ENCODE measurements at places on chromosomes 13 and 19. TPM values are rescaled to one million over a fixed set of nuclear protein-coding genes. Genes with fewer than 3 reads are reported as not detected.
A peak's percentile ranks its signal among the peaks of the same experiment; 100 is the strongest.

KLC3 gene
- total RNA-seq, result not detected

NCAN gene
- total RNA-seq, result not detected

KLK3 gene
- not detected for total RNA-seq

SIGLEC12 gene
- total RNA-seq, result 3.9 TPM

PPFIA3 gene
- 3.6 TPM for total RNA-seq

JSRP1 gene
- total RNA-seq, result not detected

U2AF1L4 gene
- total RNA-seq, result 25.1 TPM

- peaks cover 11% of the 10 kb centered on the region for H3K36me3 ChIP-seq
- peak; percentile 61 for DNase-seq
- no peak overlapping the region for H3K27ac ChIP-seq
- no peak overlapping the region for H3K4me3 ChIP-seq
- H3K4me1 ChIP-seq, result peaks cover 14% of the 10 kb centered on the region
These were observed 9.0 kb downstream of the ABHD8 start for GRCh38 chr19:17294051-17294891.

GRCh38 chr19:7069904-7070226 lies 362 bp downstream of the ZNF557 start:
- H3K36me3 ChIP-seq, result peaks cover 38% of the 10 kb centered on the region
- DNase-seq, result no peak
- peak overlapping the region; percentile 94 for H3K4me3 ChIP-seq
- peak overlapping the region; percentile 75 for H3K27ac ChIP-seq
- H3K4me1 ChIP-seq, result peaks cover 22% of the 10 kb centered on the region

DNA sequence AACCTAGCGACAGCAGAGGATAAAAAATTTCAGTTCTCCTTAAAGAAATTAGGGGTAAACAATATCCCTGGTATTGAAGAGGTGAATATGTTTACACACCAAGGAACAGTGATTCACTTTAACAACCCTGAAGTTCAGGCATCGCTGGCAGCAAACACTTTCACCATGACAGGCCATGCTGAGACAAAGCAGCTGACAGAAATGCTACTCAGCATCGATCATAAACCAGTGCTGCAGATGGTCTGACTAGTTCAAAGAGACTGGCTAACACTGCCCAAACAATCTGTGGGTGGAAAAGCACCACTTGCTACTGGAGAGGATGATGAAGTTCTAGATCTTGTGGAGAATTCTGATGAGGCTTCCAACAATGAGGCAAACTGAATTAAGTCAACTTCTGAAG lies 19.9 kb upstream of the ACOD1 start:
- H3K4me1 ChIP-seq, result no peaks in the 10 kb centered on the region
- H3K27me3 ChIP-seq, result peaks cover 16% of the 10 kb centered on the region
- H3K36me3 ChIP-seq, result no peaks in the 10 kb centered on the region
- no peak overlapping the region for H3K4me3 ChIP-seq
- no peak for DNase-seq
- H3K27ac ChIP-seq, result no peak overlapping the region

- H3K4me1 ChIP-seq, result no peaks in the 10 kb centered on the region
- no peak overlapping the region for H3K4me3 ChIP-seq
- H3K27ac ChIP-seq, result no peak overlapping the region
- H3K36me3 ChIP-seq, result no peaks in the 10 kb centered on the region
- no peak for DNase-seq
These were observed 303.4 kb downstream of the SLC7A1 start for GRCh38 chr13:29292045-29292444.

DNA sequence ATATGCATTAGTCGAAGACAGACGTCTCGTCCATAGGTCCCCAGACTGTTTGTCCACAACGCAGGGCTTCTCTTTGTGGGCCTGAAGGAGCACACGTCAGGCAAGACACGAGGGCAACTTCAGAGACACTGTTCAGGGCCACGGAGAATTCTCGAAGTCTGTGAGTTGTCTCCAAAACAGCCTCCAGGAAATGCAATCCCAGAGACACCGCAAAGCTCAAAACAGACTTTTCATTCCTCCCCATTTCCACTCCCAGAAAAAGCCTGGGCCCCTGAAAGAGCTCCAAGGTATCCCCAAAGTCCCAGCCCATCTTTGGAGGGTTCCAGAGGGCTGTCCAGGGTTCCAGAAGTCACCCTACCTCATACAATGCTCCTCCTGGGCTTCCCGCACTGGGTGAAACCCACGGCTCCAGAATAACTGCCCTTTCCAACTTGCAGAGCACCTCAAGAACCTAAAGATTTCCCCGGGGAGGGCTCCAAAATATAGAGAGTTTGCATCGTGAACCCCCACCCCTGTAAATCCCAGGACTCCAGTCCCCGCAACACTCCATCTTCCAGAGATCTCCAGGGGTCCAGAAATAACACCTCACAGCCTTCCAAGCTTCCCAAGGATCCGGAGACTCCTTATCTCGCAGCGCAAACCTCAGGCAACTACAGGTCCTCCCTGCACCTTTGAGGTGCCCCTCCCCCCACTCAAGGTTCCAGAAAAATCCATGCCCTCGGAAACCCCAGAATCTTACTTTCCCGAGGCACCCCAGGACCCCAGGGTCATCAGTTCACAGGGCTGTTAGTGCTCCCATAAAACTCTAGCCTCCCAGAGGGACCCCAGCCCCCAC lies 687 bp upstream of the FTL start:
- DNase-seq, result peak; percentile 47
- peaks cover 67% of the 10 kb centered on the region for H3K4me1 ChIP-seq
- H3K4me3 ChIP-seq, result peak overlapping the region; percentile 99

DNA sequence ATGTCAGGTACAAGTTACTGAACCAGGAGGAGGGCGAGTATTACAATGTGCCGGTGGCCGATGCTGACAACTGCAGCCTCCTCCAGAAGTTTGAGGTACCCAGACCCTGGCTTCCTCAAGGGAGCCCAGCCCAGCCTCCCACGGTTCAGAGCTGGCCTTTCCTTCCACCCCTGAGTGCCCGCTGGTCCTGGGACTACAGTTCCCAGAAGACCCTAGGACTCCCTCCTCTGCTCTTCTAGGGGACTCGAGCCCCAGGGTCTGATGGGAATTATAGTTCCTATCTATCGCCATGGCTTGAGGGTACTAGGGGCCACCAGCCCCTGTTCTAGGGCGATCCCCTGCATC lies 11.0 kb downstream of the PRKCG start:
- H3K27ac ChIP-seq, result no peak overlapping the region
- H3K27me3 ChIP-seq, result peaks cover 16% of the 10 kb centered on the region
- H3K36me3 ChIP-seq, result no peaks in the 10 kb centered on the region
- DNase-seq, result no peak

- peaks cover under 1% of the 10 kb centered on the region for H3K27me3 ChIP-seq
- peak overlapping the region; percentile 34 for H3K27ac ChIP-seq
- DNase-seq, result no peak
- peaks cover 2% of the 10 kb centered on the region for H3K36me3 ChIP-seq
These were observed 850 bp upstream of the CERS4 start for GRCh38 chr19:8208119-8208921.

GRCh38 chr13:97076898-97077297 lies 82.6 kb upstream of the OXGR1 start:
- no peak overlapping the region for H3K27ac ChIP-seq
- H3K4me3 ChIP-seq, result no peak overlapping the region
- no peaks in the 10 kb centered on the region for H3K36me3 ChIP-seq
- H3K4me1 ChIP-seq, result no peaks in the 10 kb centered on the region

DNA sequence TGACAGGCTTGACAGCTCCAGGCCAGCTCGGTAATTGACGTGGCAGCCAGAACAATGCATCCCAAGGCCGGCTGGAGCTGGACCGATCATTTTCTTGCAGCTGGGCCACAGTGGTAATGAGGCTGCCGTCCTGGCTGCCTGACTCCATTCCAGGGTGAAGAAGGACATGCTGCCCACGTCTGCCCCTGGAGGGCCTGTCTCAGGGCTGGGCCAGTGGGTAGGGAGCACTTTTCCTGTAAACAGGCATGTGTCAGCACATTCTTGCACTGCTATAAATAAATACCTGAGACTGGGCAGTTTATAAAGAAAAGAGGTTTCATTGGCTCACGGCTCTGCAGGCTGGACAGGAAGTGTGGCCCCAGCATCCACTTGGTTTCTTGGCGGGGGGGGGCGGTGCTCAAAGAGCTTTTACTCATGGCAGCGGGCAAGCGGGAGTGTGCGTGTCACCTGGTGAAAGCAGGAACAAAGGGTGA lies 38.1 kb upstream of the KCTD15 start:
- no peaks in the 10 kb centered on the region for H3K27me3 ChIP-seq
- no peak overlapping the region for H3K27ac ChIP-seq
- DNase-seq, result no peak
- H3K4me3 ChIP-seq, result no peak overlapping the region
- no peaks in the 10 kb centered on the region for H3K36me3 ChIP-seq

GRCh38 chr19:13554506-13555240 lies 48.4 kb upstream of the CACNA1A start:
- no peaks in the 10 kb centered on the region for H3K27me3 ChIP-seq
- DNase-seq, result no peak
- no peak overlapping the region for H3K27ac ChIP-seq
- no peaks in the 10 kb centered on the region for H3K36me3 ChIP-seq
- H3K4me3 ChIP-seq, result no peak overlapping the region

- H3K27me3 ChIP-seq, result peaks cover 77% of the 10 kb centered on the region
- H3K27ac ChIP-seq, result no peak overlapping the region
- peaks cover 12% of the 10 kb centered on the region for H3K4me1 ChIP-seq
- no peak overlapping the region for H3K4me3 ChIP-seq
- no peak for DNase-seq
These were observed 64.2 kb upstream of the GTF2F2 start for GRCh38 chr13:45055902-45056648.

DNA sequence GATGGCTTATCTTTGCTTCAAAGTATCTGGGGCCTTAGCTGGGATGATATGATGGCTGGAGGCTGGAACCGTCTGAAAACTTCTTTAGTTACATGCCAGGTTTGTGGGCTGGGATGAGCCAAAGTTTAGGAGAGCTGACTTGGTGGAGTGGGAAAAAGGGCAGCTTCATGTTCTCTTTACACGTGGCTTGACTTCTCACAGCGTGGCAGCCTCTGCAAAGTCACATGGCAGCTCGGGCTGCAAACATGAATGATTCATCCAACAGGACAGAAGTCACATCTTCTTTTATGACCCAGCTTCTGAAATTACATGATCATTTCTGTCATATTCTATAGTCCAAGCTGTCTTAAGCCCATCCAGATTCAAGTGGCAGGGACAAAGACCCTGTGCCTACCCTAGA lies 176.0 kb downstream of the OLFM4 start:
- no peak overlapping the region for H3K27ac ChIP-seq
- no peak overlapping the region for H3K4me3 ChIP-seq

- H3K36me3 ChIP-seq, result no peaks in the 10 kb centered on the region
- no peak for DNase-seq
- H3K4me3 ChIP-seq, result no peak overlapping the region
- H3K27me3 ChIP-seq, result no peaks in the 10 kb centered on the region
- no peaks in the 10 kb centered on the region for H3K4me1 ChIP-seq
These were observed 38.7 kb upstream of the FARP1 start for GRCh38 chr13:98103942-98104880.

DNA sequence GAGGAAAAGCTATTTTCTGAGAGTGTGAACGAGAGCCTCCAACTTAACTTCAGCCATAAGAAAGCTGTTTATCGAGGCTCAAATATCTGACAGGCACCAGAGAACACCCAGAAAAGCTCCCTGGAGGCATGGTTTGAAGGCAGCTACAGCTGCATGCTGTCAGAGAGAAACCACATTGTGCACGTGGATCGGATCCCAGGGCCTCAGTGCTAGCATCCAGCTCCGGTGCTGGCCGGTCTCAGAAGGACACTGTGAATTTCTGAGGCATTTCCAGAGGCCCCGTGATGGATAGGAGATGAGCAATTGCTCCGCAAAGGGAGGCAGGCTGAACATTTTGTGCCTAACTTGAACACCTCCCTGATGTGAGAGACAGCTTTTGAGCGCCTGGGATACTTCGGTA lies 315.7 kb downstream of the FGF9 start:
- no peaks in the 10 kb centered on the region for H3K27me3 ChIP-seq
- H3K36me3 ChIP-seq, result no peaks in the 10 kb centered on the region
- peaks cover 12% of the 10 kb centered on the region for H3K4me1 ChIP-seq
- no peak for DNase-seq
- H3K27ac ChIP-seq, result no peak overlapping the region

GRCh38 chr13:111388851-111389500 lies 68.5 kb downstream of the TEX29 start:
- no peak overlapping the region for H3K27ac ChIP-seq
- H3K36me3 ChIP-seq, result no peaks in the 10 kb centered on the region
- H3K4me3 ChIP-seq, result no peak overlapping the region
- peak; percentile 41 for DNase-seq
- H3K27me3 ChIP-seq, result peaks cover 2% of the 10 kb centered on the region
- H3K4me1 ChIP-seq, result peaks cover 12% of the 10 kb centered on the region

- DNase-seq, result no peak
- no peak overlapping the region for H3K4me3 ChIP-seq
- no peaks in the 10 kb centered on the region for H3K36me3 ChIP-seq
- H3K27ac ChIP-seq, result no peak overlapping the region
- no peaks in the 10 kb centered on the region for H3K4me1 ChIP-seq
- H3K27me3 ChIP-seq, result peaks cover 29% of the 10 kb centered on the region
These were observed 189.5 kb upstream of the MIR17HG start for GRCh38 chr13:91158017-91158395.

GRCh38 chr13:57637515-57637914 lies 6.0 kb downstream of the PCDH17 start:
- H3K4me1 ChIP-seq, result no peaks in the 10 kb centered on the region
- no peak overlapping the region for H3K4me3 ChIP-seq
- H3K36me3 ChIP-seq, result peaks cover 8% of the 10 kb centered on the region
- no peak overlapping the region for H3K27ac ChIP-seq
- peaks cover 22% of the 10 kb centered on the region for H3K27me3 ChIP-seq
